HuH-7.5 (cell line): ENCODE measurements at places on chromosomes 1 and 21.

GRCh38 chr1:206521694-206522402 is 14.5 kb downstream of the RASSF5 start:
- DNase-seq, result no peak

DNA sequence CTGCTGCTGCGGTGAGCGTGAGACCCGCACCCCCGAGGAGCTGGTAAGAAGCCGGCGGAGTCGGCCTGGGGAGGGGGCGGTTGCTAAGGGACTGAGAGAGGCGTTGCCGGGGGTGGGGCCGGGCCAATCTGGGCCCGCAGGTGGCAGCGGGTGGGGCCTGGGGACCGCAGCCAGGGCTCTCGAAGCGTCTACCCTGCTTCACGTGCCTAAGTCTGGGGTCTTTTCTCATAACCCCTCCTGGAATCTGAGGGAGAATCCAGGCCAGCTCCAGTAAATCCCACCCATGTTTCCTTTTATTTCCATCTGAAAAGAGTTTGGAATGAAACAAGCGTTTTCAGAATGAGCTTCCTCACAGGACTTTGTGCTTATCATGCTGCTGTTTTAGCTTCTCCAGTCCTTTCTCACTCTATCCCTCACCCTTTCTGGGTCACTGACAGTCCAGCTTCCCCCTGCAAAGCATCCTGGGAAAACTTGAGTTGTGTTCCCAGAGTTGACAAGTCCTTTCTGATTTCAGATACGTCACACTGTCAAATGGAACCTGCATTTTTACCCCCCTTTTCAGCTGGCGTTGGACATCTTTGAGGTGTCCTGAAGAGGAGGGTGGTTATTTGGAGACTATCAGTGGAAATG is 431 bp downstream of the CLCN6 start:
- DNase-seq, result no peak

GRCh38 chr1:226424221-226425003 is 16.5 kb upstream of the PARP1 start:
- DNase-seq, result peak; percentile 56

DNA sequence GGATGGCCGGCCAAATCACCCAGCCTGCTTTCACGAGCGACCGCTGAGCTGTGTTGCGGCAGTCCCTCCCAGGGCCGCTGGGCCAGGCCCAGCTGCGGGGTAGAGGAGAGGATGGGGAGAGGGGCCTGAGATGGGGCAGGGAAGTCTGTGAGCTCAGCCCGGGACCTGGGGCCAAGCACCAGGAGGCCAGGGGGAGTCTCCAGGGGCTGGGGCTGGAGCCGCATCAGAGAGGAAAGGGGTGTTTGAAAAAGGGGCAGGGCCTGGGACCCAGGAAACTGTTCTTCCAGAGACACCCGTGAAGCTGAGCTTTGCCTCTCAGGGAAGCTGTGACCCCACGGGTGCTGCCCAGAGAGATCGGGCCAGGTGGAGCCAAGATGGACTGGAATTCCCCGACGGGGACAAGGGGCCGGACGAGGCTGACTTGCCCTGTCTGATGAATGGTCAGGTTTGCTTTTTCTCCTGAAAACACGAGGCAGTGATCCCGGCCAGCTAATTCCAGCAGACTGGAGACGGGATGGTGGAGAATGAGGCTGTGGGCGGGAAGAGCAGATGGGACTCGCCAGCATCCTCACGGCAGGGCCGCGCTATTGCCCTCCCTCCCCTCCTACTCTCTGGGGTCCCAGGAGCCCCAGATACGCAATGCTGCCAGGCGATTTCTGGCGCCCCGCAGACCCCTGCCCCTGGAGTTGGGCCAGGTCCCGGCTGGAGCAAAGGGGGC is 40.3 kb upstream of the COL18A1 start:
- DNase-seq, result no peak

DNA sequence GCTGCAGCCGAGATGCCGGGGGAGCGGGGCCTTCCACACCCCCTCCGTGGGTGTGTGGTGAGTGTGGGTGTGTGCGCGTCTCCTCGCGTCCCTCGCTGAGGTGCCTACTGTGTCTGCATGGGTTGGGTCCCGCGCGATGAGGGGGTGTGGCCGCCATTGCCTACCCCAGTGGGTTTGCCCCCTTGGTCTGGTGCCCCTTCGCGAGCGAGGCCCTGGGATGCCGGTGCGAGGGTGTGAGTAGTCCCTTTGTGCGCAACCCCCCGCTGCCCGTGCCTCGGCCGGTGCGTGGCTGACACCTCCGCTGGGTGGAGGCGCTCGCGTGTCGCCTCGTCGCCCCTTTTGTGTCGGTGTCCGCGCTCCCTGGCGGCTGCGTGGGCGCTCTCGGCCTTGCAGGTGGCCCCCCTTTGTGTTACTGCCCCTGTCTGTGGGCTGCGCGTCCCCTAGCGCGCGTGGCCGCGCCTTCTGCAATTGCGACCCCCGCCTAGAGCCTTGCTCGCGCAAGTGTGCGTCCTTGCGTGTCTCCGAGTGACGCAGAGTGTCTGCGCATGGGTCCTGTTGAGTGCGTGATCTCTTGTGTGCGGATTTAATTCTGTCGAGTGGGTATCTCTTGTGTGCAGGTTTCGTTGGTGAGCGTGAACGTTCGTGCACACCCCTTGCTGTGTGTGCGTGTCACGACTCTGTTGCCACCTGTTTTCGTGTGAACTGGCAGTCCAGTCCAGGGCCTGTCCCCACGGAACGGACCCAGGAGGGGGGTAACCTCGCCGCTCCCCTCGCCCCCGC is 553 bp downstream of the TTC3 start:
- no peak for DNase-seq

DNA sequence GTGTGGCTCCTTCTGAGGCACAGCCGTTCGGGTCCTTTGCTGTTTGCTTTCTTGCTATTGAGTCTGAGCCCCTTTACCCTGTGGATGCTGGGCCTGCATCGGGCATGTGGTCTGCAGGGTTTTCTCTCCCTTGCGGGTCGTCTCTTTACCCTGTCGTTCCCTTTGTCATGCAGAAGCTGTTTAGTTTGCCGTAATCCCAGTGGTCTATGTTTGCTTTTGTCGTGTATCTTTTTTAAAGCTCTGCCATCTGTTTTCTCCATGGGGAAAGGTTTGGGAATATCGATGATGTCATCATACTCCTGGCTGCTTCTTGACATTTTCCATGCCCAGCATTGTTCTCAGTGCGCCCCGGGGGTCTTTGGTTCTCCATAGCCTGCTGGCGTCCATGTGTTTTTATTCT is 68.2 kb downstream of the AGPAT3 start:
- no peak for DNase-seq

GRCh38 chr1:117871013-117871412 is 58.4 kb downstream of the GDAP2 start:
- no peak for DNase-seq

DNA sequence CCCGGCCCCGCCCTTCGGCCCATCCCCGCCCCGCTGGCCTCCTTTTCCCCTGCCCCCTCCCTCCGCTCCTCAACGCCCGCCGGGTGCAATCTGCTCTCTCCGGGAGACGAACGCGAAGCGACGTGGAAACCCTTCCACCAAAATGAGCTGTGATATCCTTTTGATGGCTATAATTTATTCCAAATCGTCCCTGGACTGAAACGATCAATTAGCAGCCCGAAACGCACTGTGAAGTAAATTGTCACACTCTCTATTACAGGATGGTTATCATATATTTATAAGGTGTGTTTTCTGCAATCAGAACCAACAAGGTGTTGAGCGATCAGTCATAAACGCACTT is 134.6 kb upstream of the BARHL2 start:
- DNase-seq, result no peak

GRCh38 chr1:100100202-100100601 is 32.5 kb downstream of the SASS6 start:
- DNase-seq, result no peak

GRCh38 chr1:175665616-175666015 is 77.8 kb downstream of the TNR start:
- DNase-seq, result no peak

DNA sequence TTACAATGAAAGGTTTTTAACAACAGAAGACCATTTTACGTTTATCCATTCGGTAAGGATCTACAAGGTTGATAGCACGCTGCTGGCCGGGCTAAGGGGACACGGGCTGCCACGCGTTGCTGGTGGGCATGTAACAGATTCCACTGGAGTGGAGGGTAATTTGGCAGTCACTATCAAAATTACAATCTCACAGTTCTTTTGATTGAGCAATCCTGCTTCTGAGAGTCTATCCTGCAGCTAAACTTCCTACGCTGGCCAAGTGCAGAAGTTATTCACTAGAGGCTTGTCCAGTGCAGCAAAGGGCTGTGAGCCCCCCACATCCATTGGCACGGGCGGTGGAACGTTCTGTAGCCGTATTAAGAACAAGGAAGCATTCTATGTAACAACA is 61.8 kb downstream of the DISP3 start:
- no peak for DNase-seq

- no peak for DNase-seq
Observed at GRCh38 chr1:54403808-54404261, 2.4 kb downstream of the SSBP3 start.

DNA sequence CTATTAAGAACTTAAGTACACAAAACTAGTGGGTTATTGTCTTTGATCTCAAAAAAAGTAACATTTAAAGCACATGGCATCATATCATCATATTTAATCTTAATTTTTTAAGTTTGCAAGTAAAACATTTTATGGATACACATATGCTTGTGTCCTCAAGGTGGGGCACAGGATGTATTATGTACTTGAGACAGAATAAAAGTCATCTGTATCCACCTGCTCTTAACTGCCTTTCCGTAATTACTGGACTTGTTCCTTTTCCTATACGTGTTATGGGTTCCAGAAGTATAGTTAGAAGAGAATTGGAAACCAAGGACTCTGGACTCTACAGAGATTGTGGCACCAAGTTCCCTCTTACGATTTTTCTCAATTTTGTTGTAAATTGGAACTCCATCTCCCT is 79.4 kb downstream of the FCRL5 start:
- DNase-seq, result no peak

DNA sequence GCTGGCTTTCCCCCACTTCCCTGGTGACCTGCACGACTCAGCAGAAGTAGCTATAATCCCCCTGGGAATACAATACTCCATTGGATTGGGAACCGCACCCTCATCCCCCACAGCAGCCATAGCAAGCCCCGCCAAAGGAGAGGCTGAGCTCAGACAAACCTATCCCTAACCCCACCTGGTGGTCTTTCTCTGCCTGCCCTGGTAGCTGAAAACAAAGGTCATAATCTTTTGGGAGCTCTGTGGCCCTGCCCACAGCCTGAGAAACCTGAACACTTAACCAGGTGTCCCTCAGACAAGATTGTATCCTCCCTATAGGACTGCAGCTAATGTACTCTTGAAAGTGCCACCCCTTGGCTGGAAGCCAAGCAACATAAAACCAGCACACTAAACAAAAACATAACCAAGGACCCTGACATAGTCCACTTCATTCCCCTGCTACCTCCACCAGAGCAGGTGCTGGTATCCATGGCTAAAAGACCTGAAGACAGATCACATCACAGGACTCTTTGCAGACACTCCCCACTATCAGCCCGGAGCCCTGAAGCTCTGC is 71.6 kb upstream of the RUNX1 start:
- DNase-seq, result no peak

DNA sequence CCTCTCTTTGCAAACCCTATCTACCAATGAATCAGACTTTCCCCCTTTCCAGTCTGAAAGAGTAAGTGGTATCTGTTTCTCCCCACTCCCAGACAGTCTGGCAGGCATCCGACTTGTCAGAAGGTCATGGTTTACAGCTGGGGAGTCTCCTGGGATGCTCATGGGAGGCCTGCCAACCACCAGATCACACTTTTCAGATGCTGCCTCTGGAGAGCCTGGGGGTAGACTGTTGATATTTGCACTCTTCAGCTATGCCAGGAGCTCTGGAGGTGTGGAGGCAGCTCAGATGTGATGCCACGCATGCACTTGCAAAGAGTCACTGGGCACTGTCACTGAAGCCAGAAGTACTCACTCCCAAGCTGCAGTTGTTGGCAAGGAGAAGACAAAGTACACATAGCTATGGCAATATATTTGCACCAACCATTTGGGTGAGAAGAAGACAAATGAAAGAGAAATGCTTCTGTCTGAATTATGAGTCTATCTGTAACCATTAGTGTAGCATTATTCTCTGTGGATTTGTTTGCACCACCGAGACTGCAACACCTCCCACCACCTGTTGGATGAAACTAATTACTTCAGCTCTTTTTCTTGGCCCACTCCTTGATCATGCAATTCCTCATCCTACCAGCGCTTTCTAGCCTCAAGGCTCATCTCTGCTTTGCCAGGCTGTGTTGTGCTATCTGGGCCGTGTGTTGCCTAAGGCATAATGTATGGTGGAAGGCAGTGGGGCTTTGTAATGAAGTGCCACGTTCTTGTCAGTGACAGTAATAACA is 133.0 kb upstream of the SPAG17 start:
- DNase-seq, result no peak

DNA sequence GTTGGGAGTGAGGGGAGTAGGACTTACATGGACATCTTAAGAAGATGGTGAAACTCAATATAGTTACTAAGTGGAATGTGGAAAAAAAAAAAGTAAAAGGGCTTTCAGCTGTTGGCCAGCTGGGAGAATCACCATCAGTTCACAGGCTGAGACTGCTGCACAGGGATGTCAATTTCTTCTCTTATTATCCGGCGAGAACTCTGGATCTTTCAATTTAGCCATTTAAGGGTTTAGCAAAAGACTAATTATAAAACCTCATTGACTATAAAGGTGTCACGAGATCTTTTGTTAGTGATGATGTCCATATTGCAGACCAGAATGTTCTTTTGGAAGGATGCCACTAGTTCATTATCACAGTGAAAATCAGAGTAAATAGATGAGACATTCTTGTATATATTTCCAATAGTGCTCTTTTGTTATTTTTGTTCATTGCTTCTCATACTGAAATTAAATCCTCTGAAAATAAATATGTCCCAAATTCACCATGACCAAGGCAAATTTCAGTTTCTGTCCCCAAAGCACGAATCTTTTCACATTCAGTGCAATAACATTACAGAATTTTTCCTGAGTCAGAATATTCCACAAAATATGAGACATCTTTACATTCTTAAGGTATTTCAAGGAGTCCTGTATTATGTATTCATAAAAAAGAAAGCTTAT is 266.1 kb downstream of the DNM3 start:
- DNase-seq, result no peak
